ENCODE measurements at places on chromosomes 5 and 9.

- DNase-seq, result no peak
Observed at GRCh38 chr9:27204578-27204977, 92.4 kb downstream of the EQTN start.

DNA sequence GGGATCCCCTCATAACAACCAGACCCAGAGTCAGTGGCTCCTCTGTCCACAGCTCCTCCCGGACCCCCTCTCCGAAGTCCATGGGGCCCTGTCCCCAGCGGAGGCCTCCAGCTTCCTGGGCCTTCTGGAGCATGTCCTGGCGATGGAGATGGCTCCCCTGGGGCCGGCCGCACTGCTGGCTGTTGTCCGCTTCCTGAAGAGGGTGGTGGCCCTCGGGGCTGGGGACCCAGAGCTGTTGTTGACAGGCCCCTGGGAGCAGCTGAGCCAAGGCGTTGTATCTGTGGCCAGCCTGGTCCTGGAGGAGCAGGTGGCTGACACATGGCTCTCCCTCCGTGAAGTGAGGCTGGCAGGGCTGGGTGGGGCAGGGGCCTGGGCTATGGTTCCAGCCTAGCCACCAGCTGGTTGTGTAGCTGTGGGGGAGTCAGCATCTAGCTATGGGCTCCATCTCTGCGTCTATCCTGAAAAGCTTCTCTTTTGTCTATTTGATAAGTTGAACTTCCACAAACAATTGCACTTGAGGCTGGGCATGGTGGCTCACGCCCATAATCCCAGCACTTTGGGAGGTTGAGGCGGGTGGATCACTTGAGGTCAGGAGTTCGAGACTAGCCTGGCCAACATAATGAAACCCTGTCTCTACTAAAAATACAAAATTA lies 4.7 kb downstream of the ADGRD2 start:
- no peak for DNase-seq

- no peak for DNase-seq
Observed at GRCh38 chr9:69034071-69034470, 1.5 kb upstream of the FXN start.

DNA sequence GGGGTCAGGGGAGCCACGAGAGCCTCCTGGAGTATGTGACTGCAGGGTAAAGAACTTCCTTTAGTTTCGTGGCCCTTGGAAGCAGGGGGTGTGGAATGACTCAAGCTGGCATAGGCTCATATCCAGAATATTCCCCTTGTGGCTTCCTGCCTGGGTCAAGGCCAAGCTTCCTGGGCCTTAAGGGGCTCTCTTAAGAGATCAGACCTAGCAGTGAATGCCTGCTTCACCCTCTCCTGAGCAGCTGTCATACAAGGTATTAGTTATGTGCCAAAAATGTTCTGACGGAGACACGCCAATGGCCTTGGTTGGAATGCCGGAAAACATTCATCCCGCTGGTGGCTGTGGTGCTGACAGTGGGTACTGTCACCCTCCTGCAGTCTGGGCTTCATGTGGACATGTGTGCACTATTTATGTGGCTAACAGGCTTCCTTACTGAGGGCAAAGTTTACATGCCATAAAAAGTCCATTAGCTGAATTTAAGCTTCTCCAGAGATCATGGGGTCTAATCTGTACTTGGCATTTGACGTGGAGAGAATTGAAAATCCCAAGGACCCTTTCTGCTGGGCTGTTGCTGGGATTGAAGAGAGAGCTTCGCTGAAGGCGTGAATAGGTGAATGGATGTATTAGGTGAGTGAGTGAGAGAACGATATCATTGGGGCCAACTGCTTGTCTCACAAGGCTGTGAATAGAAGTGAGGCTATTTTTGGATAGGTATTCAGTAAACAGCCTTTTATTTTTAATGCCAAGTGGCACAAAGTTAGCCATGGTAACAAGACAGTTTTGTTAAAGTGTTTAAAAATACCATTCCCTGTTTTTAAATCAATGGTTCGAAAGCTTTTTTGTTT lies 156.8 kb downstream of the MACROH2A1 start:
- no peak for DNase-seq

DNA sequence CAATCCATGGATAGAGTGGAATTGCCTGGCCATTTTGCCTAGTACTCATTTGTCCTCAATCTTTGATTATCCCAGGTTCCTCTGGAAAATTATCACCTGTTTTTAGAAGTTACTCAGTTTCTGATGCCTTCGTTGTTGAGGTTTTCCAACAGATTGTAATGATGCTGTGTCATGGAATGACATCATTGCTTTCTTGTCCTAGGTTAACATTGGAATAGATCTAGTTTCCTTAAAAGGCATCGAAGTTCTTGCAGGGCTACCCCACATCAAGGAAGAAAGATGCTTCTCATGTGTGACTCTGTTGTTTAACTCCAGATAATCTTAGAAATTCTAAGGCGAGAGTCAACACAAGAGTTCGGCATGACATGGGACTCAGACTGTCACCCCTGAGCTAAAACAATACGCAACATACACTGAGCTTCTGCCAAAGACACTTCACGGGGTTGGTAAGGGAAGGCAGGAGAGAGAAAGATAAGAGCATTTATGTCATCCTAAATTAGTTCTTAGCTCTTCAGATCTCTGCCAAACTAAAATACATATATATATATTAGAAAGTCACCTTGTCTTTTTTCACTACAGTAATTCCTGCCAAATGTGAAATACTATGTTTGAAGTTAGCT lies 293.2 kb upstream of the WWC1 start:
- DNase-seq, result no peak

- no peak for DNase-seq
Observed at GRCh38 chr5:173315495-173316338, 12.5 kb downstream of the STC2 start.

GRCh38 chr9:14441976-14442651 lies 128.2 kb upstream of the NFIB start:
- DNase-seq, result peak; percentile 36

- no peak for DNase-seq
Observed at GRCh38 chr9:132562306-132562573, 20.2 kb upstream of the BARHL1 start.

DNA sequence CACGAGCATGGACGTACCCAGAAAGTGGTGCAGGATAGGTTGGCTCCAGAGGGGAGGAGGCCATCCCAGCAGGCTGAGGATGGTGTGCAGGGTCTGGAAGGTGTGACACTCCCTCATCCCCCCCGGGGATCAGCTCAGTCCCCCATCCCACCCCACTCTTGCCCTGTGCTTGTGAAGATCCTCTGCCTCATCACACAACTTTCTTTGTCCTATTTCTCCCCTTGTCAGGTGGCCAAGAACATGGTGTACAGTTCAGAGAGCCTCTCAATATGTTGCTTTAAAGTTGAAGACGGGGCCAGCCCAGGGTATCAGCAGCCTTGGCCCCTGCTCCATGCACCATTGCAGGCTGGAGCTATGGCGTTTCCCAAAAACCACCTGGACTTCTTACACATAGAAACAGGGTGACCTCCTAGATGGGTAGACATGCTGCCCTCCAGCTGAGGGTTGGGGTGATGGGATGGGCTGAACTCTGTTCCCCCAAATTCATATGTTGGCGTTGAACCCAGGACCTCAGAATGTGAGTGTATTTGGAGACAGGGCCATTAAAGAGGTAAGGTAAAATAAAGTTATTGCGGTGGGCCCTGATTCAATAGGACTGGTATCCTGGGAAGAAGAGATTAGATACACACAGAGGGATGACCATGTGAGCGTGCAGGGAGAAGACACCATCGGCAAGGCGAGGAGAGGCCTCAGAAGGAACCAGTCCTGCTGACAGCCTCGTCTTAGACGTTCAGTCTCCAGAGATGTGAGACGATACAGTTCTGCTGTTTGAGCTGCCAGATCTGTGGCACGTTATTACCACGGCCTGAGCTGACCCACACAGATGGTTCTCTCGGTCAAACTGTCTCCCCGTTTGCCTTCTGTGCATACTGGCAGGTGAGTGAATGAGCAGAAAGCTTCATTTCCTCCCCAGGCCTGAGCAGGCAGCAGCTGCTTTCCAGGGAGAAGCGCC lies 272.5 kb downstream of the GADD45G start:
- no peak for DNase-seq

DNA sequence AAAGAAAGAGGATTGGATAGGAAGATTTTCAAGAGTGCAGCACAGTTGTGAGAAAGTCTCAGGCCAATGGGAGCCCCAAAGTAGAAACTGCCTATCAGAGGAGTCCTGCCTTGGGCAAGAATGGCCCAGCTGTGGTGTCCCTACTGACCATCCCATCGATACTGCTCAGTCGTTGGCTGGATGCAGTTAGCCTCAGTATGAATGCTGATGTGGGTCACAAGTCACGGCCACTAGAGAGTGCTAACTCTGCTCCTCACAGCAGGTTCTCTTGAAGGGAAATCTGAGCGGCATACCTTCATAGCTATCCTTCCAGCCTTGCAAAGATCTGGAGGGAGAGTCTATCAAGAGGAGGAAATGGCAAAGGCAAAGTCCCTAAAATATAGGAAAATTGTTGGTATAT lies 11.6 kb upstream of the CETN3 start:
- peak; percentile 7 for DNase-seq

- DNase-seq, result no peak
Observed at GRCh38 chr5:1189269-1189668, 12.1 kb upstream of the SLC6A19 start.

DNA sequence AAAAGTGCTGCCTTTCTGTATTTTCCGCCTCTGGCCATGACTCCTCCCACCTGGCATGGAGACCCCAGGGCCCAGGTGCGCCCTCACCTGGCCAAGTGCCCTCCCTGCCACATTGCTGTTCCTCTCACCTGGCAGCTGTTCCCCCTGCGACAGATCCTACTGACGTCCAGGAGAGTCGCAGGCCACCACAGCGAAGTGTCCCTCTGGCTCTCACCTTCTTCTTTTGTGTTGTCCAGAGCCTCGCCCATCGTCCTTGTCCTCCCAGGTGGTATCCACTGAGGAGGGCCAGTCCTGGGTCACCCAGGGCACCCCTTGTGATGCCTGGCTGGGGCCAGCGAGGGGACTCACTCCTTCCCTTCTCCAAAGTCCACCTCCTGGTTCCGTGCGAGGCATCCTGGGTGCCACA lies 2.6 kb downstream of the NKD2 start:
- DNase-seq, result peak; percentile 35

DNA sequence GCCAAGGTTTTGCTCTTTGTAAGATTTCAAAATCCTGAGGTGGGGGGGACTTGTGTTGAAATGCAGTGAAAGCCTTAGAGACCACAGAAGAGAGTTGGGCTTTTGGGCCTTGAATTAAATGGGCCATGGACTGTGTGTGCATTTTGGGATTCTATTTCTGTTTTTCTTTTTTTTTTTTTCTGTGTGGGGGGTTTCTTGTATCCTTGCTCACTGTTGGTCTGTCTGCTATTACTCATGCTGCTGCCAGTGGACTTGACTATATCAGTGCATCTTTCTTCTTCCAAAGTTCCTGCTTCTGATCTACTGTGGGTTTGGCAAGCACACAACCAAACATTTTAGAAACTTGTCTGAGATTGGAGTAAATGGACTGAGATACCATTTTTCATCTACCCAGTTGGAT lies 344.9 kb downstream of the ARL15 start:
- no peak for DNase-seq

DNA sequence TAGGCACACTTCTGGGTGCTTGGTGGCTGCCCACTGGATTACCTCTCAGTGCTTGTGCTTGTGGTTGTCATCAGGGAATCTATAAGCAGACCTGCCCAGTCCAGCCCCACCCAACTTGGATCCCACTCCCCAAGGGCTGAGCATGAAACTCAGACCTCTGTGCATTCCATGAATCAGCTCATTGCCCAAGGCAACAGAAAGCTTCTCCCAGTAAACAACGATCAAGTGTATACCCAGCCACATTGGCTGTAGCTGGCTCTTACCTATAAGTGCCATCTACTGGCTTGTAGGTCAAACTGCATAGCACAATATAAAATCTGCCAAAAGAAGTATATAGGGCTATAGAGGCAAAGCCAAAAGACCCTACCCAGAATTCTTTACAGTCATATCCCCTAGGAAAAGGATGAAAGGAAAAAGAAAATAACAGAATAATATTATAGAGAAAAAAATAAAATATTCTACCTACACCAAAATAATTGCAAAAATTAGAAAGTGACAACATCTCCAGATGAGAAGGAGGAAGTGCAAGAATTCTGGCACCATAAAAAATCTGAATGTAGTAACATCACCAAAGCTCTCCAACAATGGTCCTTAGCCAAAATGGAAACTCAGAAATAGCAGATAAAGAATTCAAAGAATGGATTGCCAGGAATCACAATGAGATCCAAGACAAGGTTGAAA lies 321.0 kb upstream of the TRPC7 start:
- DNase-seq, result no peak

DNA sequence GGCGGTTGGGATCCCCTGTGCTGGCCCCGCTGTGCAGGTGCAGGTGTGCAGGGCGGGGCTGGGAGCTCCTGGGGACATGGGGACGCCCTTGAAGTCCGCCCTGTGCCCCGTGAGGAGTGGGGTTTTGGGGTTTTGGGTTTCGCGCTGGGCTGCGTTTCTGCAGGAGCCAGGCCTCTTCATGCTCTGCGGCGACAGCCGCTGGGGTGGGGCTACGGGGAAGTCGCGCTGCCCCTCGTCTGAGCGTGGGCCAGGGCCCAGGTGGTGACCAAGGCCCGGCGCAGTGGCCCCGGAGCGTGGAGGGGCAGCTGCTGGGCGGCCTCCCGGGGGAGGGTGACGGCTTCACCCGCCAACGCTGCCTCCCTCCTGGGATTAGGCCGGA lies 47.8 kb upstream of the IRX4 start:
- DNase-seq, result peak; percentile 6

Data from erythroblast (primary cell).